ENCODE measurements at places on chromosomes 4 and X.

- DNase-seq: no peak
Observed at GRCh38 chrX:120763269-120763668, 112.4 kb downstream of the CT47B1 start.

- peak; percentile 44 for DNase-seq
Observed at GRCh38 chr4:101349801-101350064, 2.4 kb upstream of the PPP3CA start.

DNA sequence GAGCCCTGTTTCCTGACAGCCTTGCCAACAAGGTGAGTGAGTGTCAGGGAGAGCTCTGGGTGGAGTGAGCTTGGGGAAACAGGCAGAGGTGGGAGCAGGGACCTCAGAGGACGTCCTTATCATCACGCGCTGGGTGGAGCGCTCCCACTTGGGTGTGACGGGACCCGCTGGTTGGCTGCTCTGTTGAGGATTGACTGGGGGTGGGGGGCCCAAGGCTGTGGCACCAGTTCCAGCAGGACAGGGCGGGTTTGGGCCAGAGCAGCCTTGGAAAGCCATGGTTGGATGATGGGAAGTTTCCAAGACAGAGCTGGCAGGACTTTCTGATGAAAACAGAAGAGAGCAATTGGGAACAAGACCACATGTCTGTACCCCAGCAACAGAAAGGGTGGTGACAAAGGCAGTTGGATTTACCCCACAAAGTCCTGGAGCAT is 3.0 kb upstream of the PCGF3 start:
- DNase-seq: no peak

GRCh38 chr4:140151699-140152012 is 2.3 kb downstream of the MAML3 start:
- DNase-seq: peak; percentile 89

DNA sequence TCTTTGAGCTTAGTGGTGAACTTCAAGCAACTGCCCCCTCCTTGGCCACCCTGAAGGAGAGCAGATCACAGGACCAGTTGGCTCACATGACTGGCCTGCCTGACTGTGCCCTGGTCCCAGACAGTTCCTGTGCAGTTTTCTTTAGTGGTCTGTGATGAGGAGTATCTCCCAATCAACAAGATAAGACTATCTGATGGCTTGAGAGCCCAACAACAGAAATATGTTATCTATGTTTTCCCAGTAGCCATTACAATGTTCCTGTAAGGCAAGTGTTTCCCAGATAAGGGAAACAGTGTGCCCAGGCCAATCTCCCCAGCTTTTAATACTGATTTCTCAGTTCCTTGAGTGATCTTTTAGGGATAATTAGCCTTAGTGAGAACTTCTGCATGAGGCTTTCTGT is 14.2 kb upstream of the TIMM8A start:
- DNase-seq: no peak

- DNase-seq: peak; percentile 81
Observed at GRCh38 chr4:40840985-40841571, 91.3 kb downstream of the NSUN7 start.

DNA sequence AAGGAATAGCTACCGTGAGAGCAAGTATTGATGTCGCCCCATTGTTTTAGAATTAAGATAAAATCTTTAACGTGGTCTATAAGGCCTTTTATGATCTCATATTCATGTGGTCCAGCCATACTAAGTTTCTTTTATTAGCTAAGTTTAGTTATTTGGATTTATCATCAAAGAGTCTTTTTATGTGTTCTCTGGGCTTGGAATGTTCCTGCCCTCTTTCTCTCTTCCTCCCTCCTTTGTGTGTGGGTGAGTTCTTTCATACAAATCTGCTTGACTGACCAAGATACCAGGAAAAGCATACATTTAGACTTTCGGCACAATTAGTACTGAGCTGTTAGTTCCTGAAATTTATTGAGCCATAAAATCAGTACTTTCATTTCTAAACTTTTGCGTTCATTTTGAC is 11.3 kb downstream of the TDO2 start:
- DNase-seq: peak; percentile 10

GRCh38 chrX:24167719-24168472 is 18.4 kb downstream of the ZFX start:
- peak; percentile 36 for DNase-seq

DNA sequence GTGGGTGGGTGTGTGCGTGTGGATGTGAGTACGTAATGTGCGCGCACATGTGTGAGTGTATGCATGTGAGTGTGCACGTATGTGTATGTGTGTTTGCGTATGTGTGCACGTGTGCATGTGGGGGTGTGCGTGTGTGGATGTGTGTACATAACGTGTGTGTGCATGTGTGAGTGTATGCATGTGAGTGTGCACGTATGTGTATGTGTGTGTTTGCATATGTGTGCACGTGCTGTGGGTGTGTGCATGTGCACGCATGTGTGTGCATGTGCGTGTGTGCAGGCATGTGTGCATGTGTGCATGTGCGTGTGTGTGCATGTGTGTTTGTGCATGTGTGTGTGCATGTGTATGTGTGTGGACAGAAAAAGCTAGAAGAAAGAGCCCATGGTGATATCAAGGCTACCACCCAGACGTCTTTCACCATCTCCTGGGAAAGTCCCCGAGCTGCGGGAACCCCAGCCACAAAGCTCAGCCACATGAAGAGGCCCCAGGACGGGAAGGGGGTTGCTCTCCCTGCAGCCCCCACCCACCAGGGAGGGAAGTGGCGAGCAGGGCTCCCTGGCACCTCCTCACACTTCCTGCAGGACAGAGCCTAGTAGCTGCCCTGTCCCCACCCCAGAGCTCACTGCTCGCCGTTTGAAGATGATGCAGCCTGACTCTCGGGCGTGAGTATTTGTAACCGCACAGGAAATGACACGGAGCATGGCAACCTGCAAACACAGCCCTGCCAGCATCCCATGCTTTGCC is 108.3 kb downstream of the DCTD start:
- peak; percentile 11 for DNase-seq

DNA sequence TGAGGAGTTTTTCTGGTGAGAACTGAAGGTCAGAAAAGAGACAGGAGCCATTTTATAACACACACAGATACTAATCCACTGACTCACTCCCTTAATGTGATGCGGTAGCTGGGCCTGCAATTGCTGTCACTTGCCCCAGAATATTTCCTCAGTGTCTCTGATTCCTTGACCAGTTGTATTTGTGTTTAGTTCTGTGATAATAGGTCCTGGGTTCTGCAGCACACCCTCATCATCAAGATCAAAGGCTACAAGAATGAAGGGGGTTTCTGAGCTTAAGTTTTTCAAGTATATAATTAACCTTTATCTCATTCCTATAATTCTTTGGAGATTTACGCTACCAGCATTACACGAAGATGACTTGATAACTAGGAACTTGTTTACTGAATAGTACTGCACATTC is 576.5 kb upstream of the CPXCR1 start:
- DNase-seq: no peak

GRCh38 chrX:65045001-65045400 is 68.8 kb upstream of the ZC4H2 start:
- no peak for DNase-seq

GRCh38 chr4:42483426-42484379 is 86.4 kb downstream of the SHISA3 start:
- peak; percentile 31 for DNase-seq

DNA sequence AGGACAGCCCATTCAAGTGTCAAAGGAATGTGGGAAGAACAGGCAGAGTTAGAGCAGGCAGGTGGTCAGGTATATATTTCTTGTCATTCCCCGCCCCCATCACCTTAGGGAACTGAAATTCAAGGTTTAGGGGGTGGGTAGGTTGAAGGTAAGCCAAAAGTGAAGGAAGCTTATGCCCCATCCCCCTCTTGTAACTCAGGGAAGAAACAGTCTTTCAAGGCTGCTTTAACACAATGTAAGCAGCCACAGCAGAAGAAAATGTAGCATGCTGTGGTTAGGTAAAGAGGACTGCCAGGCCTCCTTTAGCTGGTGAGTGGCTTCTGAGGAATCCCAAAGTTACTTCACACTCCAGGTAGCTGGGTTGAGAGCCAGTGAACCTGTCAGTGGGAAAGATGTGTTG is 122.3 kb downstream of the RS1 start:
- DNase-seq: peak; percentile 6

DNA sequence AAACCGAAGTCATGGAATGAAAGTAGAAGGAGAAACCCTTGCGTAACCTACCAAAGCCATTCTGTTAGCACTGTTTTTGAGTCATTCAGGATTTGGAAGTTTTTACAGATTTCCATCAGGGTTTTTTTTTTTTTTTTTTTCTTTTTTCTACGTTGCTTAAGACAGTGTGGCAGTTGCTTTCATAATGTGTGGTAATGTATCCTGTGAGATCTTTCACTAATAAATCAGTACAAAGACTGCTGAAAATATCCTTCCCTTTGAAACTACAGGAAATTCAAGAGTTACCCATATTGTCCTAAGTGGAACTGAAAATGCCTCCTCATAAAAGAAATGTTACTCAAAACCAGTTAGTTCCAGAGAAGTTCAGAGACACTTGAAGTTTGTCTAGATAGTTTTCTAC is 137.8 kb downstream of the RAPGEF2 start:
- DNase-seq: no peak

DNA sequence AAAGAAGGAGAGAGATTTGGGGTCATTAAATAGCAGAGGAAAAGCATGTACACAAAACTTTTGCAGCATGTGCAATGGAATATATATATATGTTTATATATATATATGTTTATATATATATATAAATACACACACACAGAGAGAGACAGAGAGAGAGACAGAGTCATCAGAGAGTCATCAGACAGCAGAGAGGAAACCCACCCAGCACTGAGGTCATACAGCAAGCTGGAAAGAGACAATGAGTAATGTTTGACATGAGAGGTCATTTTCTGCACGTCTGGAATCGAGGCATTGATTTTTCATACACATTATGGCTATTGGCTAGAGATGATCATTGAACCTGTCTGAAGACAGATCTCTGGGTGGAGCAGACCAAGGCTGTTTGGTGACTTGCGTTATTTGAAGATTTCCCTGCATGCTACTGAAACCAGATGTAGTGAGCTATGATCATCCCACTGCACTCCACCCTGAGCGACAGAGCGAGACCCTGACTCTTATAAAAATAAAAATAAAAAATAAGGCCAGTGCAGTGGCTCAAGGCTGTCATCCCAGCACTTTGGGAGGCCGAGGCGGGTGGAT is 48.8 kb upstream of the SHOX start:
- no peak for DNase-seq

- DNase-seq: no peak
Observed at GRCh38 chr4:152462047-152462446, 73.8 kb downstream of the FBXW7 start.

DNA sequence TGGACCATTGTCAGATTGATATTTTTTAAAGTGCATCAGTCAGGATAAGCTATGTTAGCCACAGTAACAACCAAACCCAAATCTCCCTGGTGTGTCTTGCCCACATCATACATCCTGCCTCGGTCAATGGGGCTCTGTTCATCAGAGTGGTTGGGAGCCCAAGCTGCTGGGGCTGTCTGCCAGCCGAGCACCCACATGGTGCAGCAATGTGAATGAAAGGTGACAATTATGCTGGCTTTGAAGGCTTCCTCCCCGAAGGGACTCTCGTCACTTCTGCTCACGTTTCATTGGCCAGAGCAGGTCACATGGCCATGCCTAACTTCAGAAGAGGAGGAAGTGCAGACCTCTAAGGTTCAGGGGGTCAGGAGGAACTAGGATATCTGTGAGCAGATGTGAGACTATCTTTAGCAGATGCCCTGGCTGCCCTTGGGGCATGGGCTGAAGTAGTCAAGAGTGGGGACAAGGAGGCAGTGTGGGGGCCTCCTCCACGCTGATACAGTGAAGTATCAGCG is 1.3 kb upstream of the JAKMIP1 start:
- DNase-seq: no peak

GRCh38 chr4:180164799-180165198 is 2078.4 kb upstream of the TENM3 start:
- DNase-seq: peak; percentile 73

- peak; percentile 71 for DNase-seq
Observed at GRCh38 chr4:16641971-16642370, 256.5 kb downstream of the LDB2 start.

DNA sequence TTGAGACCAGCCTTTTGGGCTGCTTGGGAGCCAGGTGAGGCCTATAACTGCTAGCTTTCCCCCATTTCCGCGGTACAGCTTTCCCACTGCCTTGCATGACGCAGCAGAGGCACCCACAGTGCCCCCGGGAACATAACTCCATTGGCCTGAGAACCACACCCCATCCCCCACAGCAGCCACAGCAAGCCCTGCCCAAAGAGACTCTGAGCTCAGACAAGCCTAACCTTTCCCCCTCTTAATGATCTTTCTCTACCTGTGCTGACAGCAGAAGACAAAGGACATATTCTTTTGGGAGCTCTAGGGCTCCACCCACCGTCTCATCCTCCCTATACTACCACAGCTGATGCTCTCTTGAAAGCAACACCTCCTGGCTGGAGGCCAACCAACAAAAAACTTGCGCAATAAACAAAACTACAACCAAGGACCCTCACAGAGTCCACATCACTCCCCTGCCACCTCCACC is 114.8 kb downstream of the FANCB start:
- DNase-seq: no peak

- no peak for DNase-seq
Observed at GRCh38 chr4:58502839-58503238, 1392.7 kb upstream of the IGFBP7 start.
